ENCODE measurements at places on chromosomes 7 and 10.

DNA sequence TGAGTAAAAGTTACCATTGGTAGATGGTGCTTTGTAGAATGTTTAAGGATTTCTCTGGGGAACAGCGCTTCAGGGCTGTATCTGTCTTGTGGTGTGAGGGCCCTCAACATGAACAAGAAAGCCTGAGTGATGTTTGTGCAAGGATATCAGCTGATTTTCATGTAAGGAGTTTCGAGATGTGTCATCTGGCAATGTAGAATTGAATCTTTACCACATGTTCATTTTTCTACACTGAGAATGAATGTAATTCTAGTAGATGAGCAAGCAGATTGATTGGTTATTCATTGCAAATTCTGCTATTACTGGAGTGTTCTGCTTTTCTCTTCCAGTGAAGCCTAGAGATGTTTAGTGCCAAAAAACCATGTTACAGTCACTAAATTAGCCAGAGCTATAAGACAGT is 87.7 kb downstream of the ST7 start:
- DNase-seq = no peak

DNA sequence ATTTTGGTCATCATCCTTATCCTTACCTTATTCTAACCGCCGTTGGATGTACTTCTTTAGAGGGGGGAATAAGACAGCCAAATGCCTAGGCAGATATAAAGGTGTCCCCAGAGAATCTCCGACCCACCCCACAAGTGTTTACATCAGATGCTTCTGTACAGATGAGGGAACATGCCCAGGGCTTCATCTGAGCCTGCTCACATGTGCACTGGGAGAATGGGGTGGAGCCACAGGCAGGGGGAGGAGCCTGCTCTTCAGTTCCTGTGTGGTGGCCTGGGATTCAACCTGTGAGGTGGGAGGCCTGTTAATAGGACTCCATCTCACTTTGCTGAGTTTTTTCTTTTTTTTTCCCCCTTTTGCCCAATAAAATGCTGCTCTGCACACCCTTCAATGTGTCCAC is 27.6 kb upstream of the OPTN start:
- no peak for DNase-seq

DNA sequence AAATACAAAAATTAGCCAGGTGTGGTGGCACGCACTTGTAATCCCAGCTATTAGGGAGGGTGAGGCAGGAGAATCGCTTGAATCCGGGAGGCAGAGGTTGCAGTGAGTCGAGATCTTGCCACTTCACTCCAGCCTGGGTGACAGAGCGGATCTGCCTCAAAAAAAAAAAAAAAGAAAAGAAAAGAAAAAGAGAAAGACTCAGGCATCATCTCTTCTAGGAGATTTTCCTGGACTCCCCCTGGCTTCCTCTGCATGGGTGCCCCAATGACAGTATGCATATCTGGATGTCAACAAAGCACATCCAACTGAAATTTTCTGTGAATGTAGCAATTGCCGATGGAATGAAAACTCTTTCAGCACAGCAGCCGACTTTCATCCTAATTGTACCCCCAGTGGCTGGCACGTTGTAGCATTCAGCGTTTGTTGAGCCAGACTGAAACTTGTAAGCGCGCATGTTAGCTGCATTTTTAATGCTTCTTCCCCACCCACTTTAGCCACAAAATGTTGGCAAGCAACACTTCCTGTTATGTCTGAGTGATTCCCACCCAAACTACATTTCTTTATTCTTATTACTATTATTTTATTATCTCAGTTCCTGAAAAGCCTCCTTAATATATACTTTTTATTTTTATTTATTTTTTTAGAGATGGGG is 70.2 kb downstream of the PRTFDC1 start:
- no peak for DNase-seq

DNA sequence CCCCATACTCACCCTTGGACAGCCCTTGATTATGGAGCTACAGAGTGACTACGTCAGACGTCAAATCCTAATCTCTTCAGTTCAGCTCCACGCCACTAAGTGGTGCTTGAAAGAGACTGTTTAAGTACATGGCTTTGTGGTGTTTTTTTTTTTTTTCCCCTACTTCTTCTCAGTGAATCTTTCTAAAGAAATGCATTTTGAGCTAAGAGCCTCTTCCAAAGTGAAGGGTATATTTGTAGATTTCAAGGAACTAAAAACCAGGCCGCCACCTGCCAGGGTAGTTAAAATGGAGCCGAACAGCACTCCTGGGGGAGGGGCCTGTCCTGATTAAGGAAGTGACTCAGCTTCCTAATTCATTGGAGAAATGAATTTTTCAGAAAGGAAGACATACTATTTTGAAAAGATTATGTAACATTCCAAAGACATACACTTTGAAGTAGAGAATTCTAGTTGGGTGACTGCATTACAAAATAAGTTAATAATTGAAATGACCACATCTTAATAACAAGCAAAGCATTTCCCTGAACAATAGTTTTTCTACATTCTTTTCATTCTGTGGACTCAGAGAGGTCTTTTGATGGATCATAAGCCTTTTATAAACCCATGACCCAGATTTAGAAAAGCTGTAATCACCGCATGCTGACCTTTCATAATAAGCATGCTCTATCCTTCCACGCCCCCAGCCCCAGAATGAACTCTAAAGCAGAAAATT is 20.6 kb upstream of the VPS41 start:
- peak; percentile 22 for DNase-seq

DNA sequence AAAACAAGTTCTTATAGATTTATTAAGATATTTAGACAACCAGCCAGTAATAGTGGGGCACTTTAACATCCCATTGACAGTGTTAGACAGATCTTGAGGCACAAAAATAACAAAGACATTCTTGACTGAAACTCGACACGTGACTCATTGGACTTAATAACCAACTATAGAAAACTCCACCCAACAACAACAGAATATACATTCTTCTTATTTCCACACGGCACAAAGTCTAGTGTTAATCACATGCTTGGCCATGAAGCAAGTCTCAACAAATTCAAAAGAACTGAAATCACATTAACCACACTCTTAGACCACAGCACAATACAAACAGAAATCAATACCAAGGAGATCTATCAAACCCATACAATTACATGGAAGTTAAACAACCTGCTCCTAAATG is 138.1 kb downstream of the ARL5B start:
- DNase-seq = no peak

- DNase-seq = no peak
Observed at GRCh38 chr10:88062798-88063472, 199.5 kb downstream of the PTEN start.

- DNase-seq = no peak
Observed at GRCh38 chr7:28539289-28539981, 127.1 kb downstream of the CREB5 start.

GRCh38 chr10:70169011-70169410 is 1.3 kb downstream of the SAR1A start:
- DNase-seq = no peak

DNA sequence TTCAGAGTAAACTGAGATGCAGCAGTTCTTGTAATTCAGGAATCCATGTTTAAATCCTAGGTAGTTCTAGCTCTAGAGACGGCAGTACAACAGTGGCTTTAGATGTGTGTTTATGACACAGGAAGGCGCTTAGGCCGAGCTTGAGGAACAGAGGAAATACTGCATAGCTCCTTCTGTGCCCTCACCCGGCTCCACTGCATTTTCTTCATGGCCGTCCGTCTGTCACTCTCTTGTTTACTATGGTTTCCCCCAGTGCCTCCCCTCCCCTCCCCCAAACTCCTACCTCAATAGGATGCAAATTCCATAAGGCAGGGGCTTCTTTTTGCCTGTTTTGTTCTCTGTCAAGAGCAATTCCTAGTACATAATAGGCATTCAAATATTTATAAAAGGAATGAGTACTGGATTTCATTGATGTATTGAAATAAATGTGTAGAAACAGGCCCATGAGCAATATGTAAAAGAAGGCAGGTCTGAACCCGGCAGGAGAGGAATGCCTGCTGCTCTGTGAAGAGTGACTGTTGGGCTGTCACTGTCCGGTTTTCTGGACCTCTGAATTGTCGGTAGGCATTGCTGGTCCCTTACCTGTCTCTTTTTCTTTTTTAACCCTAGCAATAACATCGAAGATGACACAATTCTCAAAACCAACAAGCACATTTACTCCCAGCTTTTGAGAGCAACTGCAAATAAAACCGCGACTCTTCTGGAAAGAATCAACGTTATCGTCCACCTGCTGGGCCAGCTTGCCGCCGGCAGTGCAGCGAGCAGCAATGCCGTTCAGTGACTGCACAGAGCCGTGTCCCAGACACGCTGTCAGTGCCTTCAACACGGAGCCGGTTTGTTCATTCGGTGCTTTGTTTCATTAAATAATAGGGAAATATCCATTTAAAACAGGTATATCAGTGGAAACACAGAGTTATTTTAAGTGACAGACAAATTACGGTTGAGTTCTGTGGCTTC is 12.7 kb downstream of the MMP21 start:
- DNase-seq = no peak

GRCh38 chr10:24331457-24331856 is 122.5 kb downstream of the KIAA1217 start:
- no peak for DNase-seq

- no peak for DNase-seq
Observed at GRCh38 chr10:11587722-11588259, 23.7 kb downstream of the USP6NL start.

DNA sequence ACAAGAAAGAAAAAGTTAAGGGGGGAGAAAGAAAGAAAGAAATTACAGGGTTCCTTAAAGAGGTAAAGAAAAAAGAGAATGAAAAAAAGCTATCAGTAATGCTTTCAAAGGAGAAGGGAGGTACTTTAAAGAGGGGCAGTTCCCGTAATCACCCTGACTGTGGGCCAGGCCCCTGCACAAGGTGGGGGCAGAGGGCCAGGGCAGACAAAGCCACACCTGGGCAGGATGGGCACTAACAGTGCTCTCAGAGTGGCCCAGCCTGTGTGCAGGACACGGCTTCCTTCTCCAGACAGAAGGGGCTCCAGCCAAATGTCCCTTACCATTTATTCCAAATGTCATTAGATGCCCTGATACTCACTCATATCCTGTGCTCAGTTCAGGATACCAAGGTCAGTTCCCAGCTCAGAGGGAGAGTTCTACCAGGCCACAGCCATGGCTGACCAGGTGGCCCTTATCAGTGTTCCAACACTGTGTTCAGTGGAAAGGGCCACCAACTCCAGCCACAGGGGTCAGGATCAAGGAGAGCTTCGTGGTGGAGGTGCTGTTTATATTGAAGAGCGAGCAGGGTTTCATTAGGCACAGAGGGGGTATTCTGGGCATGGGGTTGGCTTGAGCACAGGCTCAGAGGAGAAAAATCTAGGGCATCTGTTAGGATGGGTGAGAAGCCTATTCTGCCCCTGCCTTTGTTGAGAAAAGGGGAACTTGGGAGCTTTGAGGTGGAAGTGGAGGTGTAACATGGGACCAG is 29.9 kb downstream of the DPCD start:
- no peak for DNase-seq

DNA sequence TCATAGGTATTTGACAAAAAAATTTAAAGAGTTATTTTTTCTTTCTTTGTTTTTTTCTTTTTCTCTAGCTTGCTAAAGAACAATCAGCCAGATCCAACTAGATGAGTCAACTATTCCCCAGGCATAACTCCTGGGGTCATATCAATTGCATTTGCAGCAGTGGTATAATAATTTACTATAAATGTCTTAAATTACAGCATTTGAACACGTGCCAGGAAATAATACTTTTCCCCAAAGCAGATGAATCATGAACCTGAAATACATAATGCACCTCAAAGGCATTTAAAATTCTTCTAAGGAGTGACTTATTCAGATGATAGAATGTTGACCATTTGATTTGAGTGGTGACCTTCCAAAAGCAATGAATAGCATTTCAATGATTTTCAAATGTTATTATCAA is 190.1 kb downstream of the LRRTM3 start:
- DNase-seq = no peak

GRCh38 chr10:131899695-131900349 is 986 bp upstream of the PPP2R2D start:
- DNase-seq = no peak

- DNase-seq = no peak
Observed at GRCh38 chr10:122531939-122532338, 28.6 kb upstream of the DMBT1 start.

Measured in pulmonary artery endothelial cell (primary cell).